ENCODE measurements at places on chromosomes 2 and 18.

GRCh38 chr2:216108310-216108966, 710 bp upstream of the XRCC5 start:
- DNase-seq, result no peak

- no peak for DNase-seq
These were observed at the start of gene C1GALT1C1L for GRCh38 chr2:43676322-43677050. TSS of gene C1GALT1C1L (minus strand) at chr2:43676429. CDS start at chr2:43676322, 107 bp downstream.

DNA sequence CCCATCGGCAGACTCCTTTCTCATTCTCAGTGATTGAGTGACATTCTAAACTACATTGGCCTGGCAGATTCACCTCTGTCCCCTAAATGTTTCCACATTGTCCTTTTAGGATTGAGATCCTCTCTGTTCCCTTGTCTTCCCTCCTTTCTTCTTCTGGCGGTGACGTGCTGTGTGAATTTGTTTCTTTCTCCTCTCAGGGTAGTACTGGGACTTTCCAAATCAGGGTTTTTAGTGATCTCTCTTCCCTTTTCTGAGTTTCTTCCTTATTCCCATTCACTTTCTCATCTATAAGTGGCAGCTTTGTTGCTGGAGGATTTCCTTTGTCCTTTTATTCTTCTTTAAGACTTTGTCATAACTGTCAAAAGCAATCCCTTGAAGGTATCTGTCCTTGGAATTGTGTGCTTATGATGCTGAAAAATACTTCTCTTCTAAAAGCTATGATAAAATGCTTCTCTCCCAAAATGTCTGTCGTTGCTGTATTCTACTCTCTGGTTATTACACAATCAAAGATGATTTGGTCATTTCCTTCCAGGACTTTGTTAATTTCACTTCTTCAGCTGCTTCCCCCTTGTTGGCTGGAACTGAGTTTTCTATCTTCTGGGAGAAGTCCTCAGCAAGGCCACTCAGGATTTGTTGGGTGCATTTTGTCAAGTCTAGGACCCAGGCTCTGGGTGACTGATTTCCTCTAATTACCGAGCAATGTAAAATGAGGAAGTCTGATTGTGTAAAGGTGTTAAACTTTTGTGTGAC, 4.9 kb upstream of the IL1B start:
- DNase-seq, result no peak

- DNase-seq, result no peak
These were observed 51.7 kb downstream of the FAM168B start for GRCh38 chr2:131041402-131042147.

GRCh38 chr2:62784341-62784740, 78.8 kb downstream of the EHBP1 start:
- DNase-seq, result no peak

DNA sequence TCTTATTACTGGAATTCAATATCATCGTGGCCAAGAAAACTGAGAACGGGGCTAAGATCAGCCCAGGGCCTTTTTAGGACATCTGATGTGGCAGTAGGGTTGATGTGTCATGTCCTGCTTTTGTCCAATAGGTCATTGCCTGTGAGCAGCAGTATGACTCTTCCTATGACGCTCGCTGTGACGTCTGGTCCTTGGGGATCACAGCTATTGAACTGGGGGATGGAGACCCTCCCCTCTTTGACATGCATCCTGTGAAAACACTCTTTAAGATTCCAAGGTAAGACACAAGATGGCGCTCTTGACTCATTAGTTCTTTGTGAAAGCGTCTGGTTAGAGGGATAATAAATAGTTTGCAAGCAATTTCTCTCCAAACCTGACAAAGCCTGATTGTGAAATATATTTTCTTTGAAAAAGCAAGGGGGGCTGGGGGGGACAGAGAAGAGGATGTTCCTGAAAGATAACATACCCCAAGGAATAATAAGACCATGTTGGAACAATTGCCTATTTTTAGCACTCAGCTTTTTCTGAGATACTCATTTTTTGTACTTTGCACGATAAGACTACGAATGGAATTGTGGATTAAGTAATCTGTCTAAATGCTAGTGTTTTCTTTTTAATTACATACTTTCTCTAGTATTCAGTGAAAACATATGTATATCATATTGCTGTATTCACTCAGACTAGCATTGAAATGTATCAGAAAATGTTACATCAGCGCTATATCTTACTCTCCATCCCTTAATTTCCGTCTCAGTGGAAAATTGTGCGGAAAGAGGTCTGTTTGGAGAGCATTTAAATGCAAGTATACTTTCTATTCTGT, 58.1 kb downstream of the MYO3B start:
- DNase-seq, result no peak

DNA sequence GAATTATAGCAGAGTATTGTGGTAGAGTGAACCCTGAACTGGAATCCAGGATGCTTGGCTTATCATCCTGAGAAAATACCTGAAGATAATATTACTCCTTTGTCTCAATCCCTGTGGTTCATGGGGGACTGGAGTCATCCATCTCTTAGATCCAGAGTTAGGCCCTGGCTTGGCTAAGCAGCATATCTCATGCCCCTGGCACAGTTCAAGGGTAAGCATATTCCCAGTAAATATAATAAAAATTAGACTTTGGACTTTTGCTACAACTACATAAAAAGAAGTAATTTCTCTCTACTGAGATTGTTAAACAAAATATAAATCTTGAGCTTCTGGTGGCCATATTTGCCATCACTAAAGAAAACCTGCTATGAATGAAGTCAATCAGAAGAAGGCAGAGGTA, 47.7 kb upstream of the STK39 start:
- DNase-seq, result no peak

DNA sequence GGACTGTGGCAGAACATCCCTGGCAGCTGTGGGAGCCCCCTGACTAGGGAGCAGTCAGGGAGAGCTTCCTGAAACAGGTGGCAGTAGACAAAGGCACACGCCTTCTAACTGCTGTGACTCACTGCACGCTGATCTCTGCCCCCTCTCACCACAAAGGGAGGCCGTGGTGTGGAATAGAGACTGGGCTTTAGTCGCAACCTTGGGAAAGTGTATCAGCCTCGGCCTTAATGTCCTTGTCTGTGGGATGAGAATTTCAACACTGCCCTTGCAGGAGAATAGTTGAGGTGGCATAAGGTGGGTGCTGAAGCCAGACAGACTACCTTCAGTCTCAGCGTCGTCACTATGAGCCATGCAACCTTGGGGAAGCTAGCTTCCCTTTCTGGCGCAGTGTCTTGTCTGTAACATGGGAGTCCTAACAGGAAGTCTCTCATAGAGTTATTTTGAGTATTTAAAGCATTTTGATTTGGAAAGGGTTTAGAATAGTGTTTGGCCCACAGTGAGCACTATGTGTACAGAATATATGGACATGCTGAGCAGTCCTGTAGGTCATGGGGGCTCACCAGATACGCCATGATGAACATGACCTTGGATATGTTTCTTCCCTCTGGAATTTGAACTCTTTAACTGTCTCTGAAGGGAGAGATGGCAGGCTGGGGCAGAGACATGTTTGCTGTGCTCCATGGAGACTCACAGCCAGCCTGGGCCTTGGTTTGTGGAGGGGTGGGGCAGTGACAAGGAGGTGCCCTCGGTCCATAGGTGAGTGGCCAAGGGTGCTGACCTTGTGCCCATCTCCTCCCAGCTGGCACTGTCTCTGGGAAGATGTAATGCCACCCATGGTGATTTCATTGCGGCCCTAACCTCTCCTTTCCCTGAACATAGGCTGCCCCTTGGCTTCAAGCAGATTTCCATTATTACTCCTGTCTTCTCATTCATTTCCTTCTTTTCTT, 29.5 kb upstream of the SMAD7 start:
- no peak for DNase-seq

- no peak for DNase-seq
These were observed 76.4 kb downstream of the SH3RF3 start for GRCh38 chr2:109205447-109205846.

GRCh38 chr18:27861539-27861938, 315.4 kb downstream of the CDH2 start:
- no peak for DNase-seq

GRCh38 chr2:172214252-172214651, 111.6 kb upstream of the DLX2 start:
- no peak for DNase-seq

DNA sequence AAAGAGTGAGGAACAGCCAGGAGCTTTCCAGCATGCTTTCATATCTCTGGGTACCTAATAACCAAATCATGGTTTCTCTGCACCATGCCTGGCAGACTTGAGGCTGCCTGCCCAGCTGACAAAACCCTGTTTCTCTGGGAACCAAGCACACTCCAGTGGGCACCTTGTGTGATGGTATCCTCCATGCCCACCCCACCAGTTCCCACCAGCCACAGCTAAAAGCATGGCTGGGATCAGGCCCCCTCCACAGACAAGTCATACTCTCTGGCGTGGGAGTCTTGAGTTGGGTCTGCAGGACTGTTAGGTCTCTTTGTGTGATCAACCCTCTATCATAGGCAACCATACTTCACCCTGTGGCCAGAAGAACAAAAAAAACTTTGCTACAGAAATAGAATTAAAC, 56.0 kb downstream of the TMEM163 start:
- no peak for DNase-seq

DNA sequence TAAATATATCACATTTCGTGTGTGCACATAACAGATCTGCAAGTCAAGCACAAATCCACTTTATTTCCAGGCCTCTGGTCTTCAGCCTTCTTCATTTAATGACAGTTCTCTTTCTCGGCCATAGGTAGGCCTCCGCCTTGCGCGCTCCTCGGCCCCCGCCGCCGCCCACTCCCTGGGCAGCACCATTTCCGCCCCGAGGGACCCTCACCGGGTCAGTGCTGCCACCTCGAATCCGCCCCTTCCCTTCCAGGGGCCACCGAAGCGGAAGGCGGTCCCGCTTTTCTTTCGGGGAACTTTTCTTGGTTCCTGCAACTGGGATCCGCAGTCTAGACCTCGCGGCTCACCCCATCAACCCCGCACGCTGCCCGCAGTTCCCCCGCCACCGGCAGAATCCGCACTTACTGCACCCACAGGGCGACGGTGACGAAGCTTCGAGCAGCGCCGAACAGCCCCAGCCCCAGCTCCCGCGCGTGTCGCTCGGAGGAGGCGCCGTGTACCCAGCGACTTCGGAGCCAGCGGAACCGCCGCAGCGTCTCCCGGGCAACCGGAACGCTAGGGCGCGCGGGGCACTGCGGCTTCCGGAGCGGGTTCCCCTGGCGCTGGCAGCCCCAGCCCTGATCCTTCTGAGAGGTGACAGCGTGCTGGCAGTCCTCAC, at the start of gene CDKL4:
TSS of gene CDKL4 (minus strand) at position 502 of the 655 bp plus-strand sequence.
- no peak for DNase-seq

- DNase-seq, result no peak
These were observed 118.8 kb downstream of the MSH2 start for GRCh38 chr2:47521666-47522285.

DNA sequence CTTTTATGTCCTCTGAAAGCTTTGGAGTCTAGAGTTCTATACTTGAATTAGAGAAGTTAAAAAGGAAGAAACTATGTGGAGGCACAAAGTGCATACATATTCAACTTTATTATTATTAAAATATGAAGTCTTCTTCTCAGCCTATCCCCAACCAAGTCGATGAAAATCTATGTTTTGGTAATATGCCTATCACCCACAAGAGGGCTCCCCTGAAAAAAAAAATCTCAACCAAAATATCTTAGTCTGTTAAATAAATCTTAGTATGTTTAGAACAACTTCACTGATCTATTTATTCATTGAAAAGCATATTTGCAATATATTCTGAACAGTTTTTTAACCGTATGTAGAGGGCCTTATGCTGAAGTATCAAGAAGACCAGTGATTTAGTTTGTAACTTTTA, 804.5 kb downstream of the TDRD15 start:
- DNase-seq, result no peak

DNA sequence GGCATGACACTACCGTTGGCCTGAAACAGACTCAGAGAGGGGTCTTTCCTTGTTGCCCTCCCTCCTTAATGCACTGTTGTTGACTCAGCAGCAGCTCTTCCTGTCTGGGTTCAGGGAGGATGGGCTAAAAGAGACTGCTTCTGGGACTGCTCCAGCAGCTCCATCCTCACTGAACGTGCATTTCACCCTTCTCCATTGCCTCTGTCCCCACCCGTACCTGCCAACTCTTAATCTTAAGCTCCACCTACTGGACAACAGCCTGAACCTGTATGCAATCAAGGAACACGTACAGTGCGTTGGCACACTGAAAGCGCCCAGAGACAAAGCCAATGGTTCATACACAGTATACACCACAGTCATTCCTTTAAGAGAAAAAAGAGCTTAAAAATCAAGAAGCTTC, 230.8 kb upstream of the RAB6C start:
- DNase-seq, result no peak

DNA sequence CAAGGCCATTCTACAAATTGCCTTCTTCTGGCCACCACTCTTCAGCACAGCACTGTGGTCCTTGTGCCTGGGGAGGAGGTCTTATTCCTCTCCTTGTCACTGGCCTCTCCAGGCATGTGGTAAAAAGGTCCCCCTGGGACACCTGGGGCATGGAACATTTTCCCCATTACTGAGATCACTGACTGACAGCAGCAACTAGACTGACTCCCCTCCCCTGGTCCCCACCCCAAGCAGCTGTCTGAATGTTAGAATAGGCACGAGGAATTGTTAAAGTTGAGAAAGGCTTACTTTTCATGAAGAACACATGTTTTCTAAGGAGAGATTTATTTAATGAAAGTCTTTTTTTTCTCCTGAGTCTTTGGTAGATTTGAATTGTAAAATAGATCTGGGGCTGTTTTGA, 39.5 kb upstream of the RTN4 start:
- no peak for DNase-seq

- no peak for DNase-seq
These were observed 73.0 kb upstream of the GRB14 start for GRCh38 chr2:164694275-164694695.

- no peak for DNase-seq
These were observed 62.1 kb downstream of the LRRTM1 start for GRCh38 chr2:80242355-80242910.

DNA sequence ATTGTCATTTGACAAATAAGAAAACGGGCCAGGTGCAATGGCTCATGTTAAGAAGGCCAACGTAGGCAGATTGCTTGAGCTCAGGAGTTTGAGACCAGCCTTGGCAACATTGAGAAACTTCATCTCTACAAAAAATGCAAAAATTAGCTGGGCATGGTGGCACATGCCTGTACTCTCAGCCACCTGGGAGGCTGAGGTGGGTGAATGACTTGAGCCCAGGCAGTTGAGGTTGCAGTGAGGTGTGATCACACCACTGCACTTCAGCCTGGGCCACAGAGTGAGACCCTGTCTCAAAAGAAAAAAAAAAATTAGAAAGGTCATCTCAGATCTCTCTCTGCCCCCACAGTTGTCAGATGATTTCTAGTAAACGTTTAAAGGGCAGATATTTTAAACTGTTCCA, 4.4 kb downstream of the SESTD1 start:
- no peak for DNase-seq

- DNase-seq, result no peak
These were observed 3.9 kb downstream of the MARCO start for GRCh38 chr2:118945881-118946280.

GRCh38 chr2:47293976-47294375, 109.0 kb upstream of the MSH2 start:
- no peak for DNase-seq

GRCh38 chr18:13235981-13236380, 17.4 kb downstream of the LDLRAD4 start:
- no peak for DNase-seq

DNA sequence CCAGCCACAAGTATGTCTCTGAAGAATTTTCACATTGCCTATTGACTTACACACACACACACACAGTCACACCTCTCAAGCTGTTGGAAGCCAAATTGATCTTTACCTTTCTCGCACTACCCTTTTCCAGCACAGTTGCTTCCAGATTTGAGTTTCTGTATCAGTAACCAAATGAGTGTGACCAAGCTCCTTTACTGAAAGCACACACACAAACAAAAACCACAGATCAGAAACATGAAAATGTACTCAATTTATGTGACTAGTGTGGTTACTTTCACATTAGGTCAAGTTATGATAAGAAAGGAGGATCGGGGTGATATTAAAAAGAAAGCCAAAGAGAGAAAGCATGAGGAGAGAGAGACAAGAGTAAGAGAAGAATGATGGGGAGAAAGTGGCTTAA, 993.9 kb upstream of the POU3F3 start:
- DNase-seq, result no peak
